HCEC 1CT (cell line): ENCODE measurements at places on chromosomes 5 and 9.
A peak's percentile ranks its signal among the peaks of the same experiment; 100 is the strongest.

DNA sequence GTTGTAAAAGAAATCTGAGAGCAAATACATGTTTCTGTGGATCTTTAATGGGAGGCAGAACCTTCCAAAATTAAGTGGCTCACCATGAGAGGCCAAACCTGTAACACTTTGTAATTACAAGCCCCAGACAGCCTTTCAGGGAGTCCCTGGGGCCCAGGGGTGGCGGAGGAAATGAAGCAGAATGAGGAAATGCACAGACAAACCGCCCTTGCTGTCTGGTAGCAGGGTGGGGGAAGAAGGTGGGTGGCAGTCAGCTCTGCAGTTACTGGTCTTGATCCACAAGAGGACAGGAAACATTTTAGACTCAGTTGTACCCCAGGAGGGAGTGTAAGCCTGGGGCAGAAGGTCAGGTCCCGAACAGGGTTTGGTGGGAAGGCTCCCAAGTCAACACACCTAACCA, 6.5 kb downstream of the ARL14EPL start:
- DNase-seq = no peak

DNA sequence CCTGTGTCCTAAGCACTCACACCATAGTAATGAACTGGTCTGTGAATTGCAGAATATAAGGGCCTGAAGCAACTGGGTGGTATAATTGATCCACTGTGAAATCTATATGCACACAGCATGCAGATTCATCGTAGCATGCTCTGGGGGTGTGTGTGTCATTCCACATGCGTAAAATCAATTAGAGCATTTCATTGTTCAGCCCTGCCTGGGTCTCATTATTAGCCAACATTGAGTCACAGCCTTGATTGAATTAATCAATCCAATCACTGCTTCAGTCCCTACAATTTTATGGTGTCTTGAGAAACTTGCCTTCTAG, 248.0 kb downstream of the ADAMTSL1 start:
- no peak for DNase-seq

- no peak for DNase-seq
Measured at GRCh38 chr9:138045541-138046490, 168.2 kb downstream of the CACNA1B start.

- DNase-seq = no peak
Measured at GRCh38 chr5:62138607-62139006, 167.4 kb upstream of the KIF2A start.

GRCh38 chr5:110663525-110663924, 62.9 kb downstream of the TMEM232 start:
- no peak for DNase-seq

GRCh38 chr9:83980395-83981125, at the start of gene RMI1:
Gene RMI1, plus strand, starts transcription at chr9:83980805. Its CDS starts 20,182 bp downstream, at chr9:84000987.
- peak; percentile 97 for DNase-seq

- DNase-seq = peak; percentile 45
Measured at GRCh38 chr9:129138476-129139232, 27.4 kb downstream of the PTPA start.

GRCh38 chr5:62643556-62644451, 65.2 kb downstream of the LRRC70 start:
- no peak for DNase-seq

DNA sequence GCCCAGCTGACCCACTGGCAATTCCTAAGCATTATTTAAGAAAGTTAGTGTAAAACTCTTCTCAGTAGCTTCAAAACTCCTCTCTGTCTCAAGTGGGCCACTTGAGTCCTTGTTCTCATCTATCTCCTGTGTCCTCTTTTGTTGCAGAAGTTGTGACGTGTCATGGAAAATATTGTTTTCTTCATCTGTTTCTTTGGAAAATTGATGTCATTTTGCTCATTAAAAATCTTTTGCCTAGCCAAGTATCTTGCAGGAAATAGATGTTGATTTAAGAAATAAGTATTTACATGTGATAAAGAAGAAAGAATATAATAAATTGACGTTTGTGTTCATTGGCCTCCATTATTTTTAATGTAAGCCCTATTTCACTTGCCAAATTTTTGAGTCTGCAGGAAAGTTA, 1158.4 kb upstream of the SEMA6A start:
- DNase-seq = no peak

DNA sequence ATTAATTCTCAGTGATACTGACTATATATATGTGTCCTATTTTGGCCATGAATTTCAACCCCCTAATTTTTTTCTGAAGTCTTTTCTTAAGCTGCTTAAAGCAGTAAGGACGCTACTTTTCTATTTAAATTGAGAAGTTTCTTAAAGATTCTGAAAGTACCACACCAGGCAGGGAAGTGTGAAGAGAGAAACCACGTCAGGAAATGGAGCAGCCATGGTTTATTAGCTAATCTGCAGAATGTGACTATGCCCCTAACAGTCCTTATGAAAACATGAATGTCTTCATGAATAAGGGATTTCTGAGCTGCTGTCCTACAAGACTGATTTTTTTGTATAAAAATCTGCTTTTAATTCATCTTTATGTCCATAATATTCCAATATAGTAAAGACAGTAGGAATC, 1724.3 kb upstream of the C9orf72 start:
- no peak for DNase-seq

GRCh38 chr5:74306845-74307244, 333.7 kb downstream of the ENC1 start:
- DNase-seq = no peak

GRCh38 chr5:143920772-143921171, 108.8 kb downstream of the HMHB1 start:
- DNase-seq = peak; percentile 72

DNA sequence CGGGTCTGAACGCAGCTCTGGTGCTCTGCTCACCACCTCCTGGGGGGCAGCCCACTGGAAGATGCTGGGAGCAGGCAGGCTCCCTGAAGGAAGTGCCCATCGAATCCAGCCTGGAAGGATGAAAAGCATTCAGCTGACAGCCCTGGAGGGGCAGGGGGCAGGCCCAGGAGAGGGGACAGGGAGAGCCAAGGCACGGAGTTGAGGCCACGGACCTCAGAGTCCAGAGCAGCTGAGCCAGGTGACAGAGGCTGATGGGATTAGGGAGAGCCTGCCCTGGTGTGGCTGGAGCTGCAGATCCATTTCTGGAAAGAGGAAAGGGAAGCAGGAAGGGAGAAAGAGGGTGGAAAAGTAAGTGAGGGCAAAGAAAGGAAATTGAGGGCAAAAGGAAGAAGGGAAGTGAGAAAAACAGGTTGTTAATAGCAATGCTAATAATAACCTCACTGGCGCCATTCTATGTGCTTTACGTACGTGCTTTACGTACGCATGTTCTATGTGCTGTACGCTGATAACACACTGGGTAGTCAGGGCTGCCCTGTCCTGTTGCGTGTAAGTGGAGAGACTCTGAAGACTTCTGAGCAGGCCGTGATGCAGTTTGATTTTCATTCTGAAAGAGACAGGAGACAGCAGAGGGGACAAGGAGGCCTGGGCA, 52.6 kb downstream of the LMX1B start:
- no peak for DNase-seq

- DNase-seq = no peak
Measured at GRCh38 chr5:74570250-74570649, 70.3 kb downstream of the ENC1 start.

DNA sequence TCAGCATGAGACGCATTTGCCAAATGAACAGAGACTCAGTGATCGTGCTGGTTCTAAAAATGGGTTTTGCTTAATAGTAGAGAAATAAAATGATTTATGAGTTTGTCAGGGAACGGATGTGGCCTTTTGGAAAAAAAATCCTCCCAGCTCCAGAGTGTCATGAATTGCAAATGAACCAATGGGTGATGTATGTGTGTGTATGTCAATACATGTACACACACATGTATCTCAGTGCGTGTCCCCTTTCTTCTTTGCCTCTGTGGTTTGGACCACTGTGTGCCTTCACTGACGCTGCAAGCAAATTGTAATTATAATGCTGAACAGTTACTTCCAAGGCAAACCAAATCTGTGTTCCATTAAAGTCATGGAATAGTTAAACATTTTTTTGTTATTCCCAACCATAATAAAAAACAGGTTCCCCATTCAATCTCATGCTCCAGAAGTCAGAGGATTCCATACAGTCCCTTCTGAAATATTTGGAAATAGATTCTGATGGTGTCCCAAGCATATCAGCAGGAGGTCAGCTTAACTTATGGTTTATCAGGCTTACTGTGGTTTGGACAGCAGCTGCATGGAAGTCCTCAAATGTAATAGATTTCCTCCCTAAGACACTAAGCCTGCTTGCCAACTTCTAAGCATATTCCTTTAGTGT, 630.5 kb downstream of the ACTL7B start:
- DNase-seq = no peak

- DNase-seq = peak; percentile 83
Measured at GRCh38 chr9:114953959-114954358, 23.6 kb upstream of the TNFSF8 start.

DNA sequence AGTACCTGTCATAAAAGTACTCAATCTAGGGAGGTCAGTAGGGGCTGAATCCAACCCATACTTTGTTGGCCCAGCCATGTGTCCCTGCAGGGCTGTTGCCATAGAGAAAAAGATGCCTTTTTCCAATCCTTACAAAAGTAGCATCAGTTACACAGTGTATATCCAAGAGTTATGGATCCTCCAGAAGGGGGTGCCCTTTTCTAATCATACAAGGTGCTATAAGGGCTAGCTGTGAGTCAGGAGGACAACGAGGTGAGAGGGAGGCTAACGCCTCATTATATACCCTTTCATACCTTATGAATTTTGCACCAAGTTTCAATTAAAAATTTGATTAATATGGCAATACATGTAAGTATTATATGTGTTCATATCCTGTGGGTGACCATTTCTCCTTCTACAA, 4.8 kb downstream of the KIAA0825 start:
- peak; percentile 12 for DNase-seq

DNA sequence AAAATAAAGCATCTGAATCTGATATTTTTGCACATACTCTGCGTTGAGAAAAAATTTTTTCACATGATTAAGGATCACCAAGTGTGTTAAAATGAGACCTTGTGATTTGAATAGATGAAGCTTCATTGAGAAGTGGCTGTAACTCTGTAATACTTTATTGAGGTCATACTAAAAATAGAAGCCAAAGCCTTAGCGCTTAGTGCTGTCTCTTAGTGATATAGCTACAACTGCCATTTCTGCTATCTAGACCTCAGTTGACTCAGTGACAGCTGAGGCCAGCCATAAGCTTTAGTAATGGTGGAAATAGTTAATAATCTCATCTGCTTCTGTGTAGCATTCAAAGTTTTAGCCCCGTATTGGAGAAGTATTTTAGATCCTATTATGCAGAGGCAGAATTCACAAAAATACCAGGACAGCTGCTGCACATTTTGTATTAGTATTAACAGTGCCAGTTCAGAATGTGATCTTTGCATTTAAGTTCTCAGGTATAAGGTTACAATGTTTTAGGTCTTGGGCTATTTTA, 107.4 kb upstream of the SGCD start:
- DNase-seq = no peak

- DNase-seq = no peak
Measured at GRCh38 chr9:14455243-14455642, 141.3 kb upstream of the NFIB start.

GRCh38 chr5:119031905-119032304, 39.0 kb upstream of the DMXL1 start:
- no peak for DNase-seq

DNA sequence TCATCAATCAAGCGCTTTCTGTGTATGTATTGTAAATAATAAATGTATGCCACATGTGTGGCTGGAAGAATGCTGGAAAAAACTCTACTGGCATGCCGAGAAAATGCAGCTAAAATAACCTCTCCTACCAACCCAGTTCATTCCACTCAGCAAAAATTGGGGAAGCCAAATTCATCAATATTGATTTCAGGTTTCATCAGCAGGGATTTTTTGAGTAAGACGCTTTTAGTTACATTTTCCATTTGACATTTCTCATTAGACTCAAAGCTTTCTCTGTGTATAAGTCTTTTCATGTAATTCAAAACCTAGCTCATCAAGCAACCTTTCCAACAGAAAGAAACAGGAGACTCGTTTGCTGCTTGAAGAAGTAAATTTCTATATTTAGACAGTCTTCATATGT, 338.1 kb downstream of the DMRT2 start:
- DNase-seq = no peak

- DNase-seq = no peak
Measured at GRCh38 chr5:151258816-151259215, 5.8 kb downstream of the GM2A start.

DNA sequence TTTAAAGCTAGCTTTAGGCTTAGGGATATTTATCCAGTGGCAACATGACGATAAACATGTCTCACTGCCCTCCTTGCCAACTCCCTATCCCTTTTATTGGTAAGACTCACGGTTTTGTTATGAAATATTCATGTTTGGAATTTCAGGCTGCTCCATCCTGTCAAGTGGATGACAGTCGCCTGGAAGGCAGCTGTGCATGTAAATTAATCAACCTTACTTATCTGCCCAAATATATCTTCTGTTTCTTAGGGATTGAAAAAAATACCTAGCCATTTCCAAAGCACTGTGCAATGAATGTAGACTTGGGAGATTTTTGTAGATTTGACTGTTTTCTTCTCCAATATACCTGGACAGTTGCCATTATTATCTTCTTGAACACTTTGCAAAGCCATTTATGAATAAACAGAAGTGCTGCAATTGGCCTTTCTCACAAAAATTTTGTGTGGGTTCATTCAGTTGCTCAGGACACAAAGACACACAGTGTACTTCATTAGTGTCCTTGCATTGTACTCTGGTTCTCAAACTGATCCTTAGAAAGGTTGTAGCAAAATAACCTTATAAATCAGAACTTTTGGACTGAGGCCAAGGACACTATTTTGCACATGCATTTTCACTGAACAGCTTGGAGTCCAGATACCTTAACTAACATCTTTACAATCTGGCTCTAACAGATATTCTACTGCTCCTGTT, 889.4 kb upstream of the SEMA6A start:
- peak; percentile 31 for DNase-seq

GRCh38 chr5:29508131-29508530, 1685.4 kb upstream of the CDH6 start:
- no peak for DNase-seq

- no peak for DNase-seq
Measured at GRCh38 chr5:180194410-180195345, 14.3 kb downstream of the RASGEF1C start.

DNA sequence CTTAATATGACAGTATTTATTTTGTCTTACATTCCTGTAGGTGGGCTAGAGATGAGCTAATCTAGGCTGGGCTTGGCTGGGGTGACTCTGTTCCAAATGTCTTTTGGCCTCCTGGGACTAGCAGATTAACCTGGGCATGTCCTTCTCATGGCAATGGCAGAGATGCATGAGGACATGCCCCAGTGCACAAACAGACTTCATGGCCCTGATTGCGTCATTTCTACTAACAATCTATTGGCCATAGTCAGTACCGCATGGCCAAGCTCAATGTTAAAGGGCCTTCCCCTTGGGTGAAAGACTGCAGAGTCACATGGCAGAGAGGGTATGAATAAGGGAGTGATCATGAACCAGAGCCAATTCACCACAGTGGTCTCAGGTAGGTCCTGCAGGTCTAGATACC, 313.4 kb downstream of the MSX2 start:
- no peak for DNase-seq

- no peak for DNase-seq
Measured at GRCh38 chr5:64507264-64507605, 1.4 kb downstream of the RGS7BP start.

GRCh38 chr9:92948038-92948534, 763 bp downstream of the FGD3 start:
- no peak for DNase-seq
